Activated CD8-positive, alpha-beta memory T cell treated with anti-CD3 and anti-CD28 coated beads for 48 hours (primary cell): ENCODE measurements at places on chromosomes 13 and 19.

DNA sequence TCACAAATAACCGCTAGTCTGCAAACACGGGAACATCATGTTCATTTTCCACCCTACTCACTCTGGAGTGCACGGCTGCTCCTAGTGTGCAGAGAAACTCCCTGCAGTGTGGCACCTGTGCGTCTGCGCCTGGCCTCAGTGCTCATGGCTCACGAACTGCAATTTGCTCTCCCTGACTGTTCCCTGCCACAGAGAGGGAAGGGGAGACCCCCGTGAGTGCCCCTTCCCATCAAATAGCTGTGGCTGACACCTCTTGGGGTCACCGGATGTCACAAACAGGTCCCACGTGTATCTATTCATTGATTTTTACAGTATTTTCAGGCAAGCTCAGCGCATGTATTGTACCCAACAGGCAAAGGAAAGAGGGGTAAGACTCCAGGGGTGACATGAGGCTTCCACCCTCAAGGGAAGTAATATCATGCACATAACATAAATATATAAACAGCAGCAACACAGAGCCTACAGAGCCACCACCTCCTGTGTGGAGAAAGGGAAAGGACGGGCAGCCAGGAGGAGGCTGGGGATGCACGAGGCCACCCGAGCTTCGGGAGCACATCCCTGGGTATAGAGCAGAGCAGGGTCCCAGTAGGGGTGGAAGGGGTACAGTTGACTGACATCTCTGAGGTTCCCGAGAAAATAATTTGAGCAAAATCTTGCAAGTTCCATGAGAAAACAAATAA, 140.3 kb upstream of the SOX1 start:
- DNase-seq, result no peak

GRCh38 chr13:81080911-81081454, 740.1 kb upstream of the SPRY2 start:
- no peak for DNase-seq

- no peak for DNase-seq
These were observed 46.2 kb downstream of the CACNA1A start for GRCh38 chr19:13460045-13460444.

DNA sequence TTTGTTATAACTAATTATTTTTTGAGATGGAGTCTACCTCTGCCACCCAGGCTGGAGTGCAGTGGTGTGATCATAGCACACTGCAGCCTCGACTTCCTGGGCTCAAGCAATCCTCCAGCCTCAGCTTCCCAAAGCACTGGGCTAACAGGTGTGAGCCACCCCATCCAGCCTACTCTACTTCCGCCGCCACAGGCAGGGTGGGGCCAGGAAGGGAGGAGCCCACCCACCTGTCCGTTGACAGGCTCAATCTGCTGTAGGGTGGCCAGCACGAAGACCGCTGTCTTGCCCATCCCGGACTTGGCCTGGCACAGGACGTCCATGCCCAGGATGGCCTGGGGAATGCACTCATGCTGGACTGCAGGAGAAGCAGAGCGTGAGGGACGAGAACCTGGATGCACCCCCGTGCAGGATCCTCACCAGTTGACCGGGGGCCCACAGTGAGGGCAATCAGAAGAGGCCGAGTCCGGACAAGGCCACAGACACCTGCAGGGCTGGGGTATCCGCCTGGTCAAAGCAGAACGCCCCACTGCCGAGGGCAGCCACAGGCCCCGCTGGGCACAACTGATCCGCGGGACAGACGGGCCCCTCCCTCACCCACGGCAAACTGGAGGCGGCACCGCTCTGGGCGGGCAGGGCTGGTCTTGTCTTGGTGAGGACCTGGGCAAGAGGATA, 6.7 kb downstream of the DDX39A start:
- DNase-seq, result no peak

DNA sequence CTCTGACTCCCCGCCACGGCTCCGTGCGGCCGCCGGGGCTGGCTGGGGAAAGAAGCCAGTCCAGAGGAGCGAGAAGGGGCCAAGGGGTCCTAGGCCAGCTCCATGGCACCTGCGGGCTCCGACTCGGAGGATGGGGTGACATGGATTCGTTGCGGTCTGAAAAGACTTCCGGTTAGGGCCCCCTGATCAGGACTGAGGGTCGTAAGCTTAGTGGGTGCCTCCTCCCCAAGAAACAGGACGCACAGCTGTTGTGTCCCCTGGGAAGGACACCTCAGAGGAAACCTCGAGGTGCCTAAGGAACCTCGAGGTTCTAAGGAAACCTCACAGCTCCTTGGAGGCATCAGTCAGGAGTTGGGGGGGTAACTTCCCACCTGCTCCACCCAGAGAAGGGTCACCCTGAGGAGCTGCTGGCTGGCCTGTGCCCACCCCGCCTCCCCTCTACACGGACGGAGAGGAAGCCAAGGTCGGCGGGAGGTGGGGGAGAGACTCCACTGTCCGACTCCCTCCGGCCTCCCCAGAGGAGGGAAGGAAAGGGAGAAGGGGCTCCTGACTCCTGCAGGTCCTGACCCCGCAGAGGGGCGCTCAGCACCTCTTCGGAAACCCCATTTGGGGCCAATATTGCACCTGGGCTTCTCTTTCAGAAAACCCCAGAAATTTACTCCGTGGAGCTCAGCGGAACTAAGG, 855 bp downstream of the ATP12A start:
- DNase-seq, result no peak

- DNase-seq, result no peak
These were observed 901.4 kb downstream of the EFNB2 start for GRCh38 chr13:105634059-105634458.

GRCh38 chr13:86051134-86052103, 252.2 kb upstream of the SLITRK6 start:
- DNase-seq, result no peak

DNA sequence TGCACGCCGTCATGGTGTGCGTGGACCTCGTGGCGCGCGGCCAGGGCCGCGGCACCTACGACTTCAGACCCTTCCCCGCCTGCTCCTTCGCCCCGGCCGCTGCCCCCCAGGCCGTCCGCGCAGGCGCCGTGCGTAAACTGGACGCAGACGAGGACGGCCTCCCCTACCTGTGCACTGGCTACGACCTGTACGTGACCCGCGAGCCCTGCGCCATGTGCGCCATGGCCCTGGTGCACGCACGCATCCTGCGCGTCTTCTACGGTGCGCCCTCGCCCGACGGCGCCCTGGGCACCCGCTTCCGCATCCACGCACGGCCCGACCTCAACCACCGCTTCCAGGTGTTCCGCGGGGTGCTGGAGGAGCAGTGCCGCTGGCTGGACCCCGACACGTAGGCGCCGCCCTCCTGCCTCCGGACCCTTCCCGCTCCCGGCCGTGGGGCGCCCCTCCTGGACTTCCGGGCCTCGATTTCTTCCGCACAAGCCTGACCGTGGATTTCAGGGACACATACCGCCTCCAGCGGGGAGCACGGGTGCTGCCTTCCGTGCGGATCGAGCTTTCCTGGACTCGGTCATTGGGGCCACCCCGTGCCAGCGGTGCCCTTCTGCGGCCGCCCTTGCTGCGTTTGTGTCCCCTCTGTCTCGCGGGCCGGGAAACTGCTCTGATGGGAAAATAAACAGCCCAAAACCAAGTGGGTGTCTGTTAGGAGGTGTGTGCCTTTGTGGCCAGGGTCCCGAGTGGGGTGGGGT, 7.7 kb downstream of the ADAT3 start:
- DNase-seq, result no peak

DNA sequence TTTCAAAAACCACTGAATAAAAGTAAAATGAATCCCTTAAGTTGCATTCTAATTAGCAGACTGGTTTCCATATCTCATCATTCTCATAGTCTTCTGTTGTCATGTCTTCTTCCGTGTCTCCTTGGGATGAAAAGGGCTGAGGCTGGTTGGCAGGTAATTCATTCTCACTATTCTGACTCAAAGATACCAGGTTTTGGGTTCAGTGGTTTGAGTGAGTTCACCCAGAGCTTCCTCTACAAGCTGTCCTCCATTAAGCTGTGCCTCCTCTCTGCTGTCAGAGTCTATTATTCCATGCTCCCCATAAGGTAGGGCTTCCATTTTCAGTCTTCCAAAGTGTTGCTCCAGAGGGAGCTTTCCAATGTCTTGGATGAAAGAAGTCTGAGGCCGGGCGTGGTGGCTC, 68.3 kb downstream of the FNDC3A start:
- DNase-seq, result no peak

- DNase-seq, result no peak
These were observed 166.6 kb downstream of the NDFIP2 start for GRCh38 chr13:79647533-79647932.
